Forelimb muscle (tissue), 1 donor: ENCODE measurements at places on chromosomes 12 and 14. TPM values are rescaled to one million over a fixed set of nuclear protein-coding genes. Genes with fewer than 3 reads are reported as not detected.
A peak's percentile ranks its signal among the peaks of the same experiment; 100 is the strongest.

Gene BCL2L2
- 30.9 TPM for polyA plus RNA-seq

Gene GDF3
- polyA plus RNA-seq, result not detected

Gene ACADS
- 19.8 TPM for polyA plus RNA-seq

Gene CFAP73
- 0.13 TPM for polyA plus RNA-seq

Gene CLBA1
- 4.5 TPM for polyA plus RNA-seq

Gene PHLDA1
- polyA plus RNA-seq, result 16.0 TPM

GRCh38 chr14:42719391-42719790, 1112.7 kb downstream of the LRFN5 start:
- no peak for DNase-seq

- peak; percentile 88 for DNase-seq
Observed at GRCh38 chr12:25725931-25726330, 172.8 kb upstream of the LMNTD1 start.

DNA sequence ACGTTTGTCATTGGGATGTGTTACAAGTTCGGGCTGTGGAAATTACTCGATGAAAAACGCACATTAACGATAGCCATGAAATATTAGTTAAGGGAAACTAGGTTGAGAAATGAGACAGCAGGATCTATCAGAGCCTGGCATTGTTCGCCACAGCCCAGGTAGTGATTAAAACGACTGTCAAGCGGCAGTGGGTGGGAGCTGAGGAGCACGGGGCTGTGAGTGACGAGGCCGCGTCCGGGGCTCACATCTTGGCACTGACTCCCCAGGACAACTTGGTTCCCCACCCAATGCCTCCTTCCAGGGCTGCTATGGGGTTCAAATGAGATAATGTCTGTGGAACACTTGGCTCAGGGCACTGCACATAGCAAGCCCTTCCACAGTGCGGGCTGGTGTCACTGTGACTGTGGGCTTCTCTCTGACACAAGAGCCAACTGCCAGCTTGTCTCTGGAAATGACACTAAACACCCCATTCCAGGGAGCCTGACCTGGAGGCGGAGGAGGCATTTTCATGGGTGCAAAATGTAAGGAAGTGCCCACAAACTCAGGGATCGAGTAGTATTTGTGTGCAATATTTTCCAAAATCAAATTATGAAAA, 19.3 kb downstream of the MMAB start:
- DNase-seq, result no peak

DNA sequence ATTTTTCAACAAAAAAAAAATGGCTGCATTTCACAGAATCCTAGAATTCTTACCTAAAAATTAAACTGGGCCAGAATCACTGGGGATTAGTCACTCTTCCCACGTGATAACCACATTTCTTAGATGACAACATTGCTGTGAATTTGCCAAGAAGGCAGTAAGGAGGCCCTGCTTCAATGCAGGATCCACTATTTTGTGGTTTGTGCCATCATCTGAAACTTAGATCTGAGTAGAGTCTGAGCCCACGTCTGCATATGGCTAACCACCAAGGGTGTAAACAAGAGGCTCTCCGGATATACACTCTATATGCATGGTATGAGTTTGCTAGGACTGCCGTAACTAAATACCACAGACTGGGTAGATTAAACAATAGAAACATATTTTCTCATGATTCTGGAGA, 24.4 kb upstream of the TBX5 start:
- no peak for DNase-seq

GRCh38 chr12:120677765-120678473, 9.0 kb upstream of the MLEC start:
- no peak for DNase-seq

- peak; percentile 60 for DNase-seq
Observed at GRCh38 chr12:121466794-121467637, 67.1 kb downstream of the RNF34 start.

- no peak for DNase-seq
Observed at GRCh38 chr14:102610968-102611811, 18.7 kb downstream of the RCOR1 start.
